Natural killer cell treated with Interleukin-12 subunit alpha and Interleukin-12 subunit beta and Interleukin-15 and Interleukin-18, amount 100 ng/mL, for 72 hours (primary cell): ENCODE measurements at places on chromosomes 13 and 19.

DNA sequence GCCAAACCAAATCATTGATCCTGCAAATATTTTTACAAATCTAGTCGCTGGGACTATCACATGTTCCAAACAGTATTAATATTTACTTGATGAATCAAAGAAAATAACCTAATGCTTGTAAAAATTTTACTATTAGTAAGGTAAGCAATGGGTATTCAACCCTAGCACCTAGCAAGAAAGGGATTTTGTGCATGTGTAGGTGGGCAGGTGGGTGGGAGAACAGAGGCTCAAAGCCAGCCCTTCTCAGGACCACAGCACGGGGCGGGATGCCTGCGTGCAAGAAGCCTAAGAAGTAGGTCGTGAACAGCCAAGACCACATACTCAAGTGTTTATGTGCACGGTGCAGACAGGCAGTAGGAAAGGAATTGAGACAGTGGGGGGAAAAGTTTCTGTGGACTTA is 26.6 kb downstream of the DOCK9 start:
- DNase-seq = no peak

DNA sequence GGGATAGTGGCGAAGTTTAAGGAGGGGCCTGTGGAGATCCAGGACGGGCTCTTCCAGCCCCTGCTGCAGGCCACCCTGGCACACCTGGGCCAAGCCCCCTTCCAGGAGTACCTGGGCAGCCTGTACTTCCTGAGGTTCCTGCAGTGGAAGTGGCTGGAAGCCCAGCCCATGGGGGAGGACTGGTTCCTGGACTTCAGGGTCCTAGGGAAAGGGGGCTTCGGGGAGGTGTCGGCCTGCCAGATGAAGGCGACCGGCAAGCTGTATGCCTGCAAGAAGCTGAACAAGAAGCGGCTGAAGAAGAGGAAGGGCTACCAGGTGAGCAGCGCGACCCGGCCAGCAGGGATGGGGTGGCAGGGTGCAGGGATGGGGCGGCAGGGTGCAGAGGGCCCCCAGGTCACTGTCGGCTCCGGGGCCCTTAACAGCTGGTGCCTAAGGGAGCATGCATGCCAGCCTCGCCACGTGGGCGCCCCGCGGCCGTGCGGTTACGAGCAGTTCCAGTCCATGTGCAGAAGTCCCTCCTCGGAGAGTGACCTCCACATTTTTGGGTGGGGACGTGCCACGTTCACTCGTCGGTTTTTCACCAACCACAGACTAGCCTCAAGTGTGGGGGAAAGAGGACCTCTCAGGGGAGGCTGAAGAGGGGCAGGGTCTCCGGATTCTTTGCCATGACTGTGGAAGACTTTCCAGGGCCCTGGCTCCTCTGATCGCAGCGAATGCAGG is 912 bp downstream of the GRK1 start:
- DNase-seq = no peak

- DNase-seq = no peak
These were observed 1.1 kb upstream of the GJA3 start for GRCh38 chr13:20161951-20162300.

GRCh38 chr13:65553096-65553727 is 1676.9 kb downstream of the PCDH9 start:
- DNase-seq = no peak

DNA sequence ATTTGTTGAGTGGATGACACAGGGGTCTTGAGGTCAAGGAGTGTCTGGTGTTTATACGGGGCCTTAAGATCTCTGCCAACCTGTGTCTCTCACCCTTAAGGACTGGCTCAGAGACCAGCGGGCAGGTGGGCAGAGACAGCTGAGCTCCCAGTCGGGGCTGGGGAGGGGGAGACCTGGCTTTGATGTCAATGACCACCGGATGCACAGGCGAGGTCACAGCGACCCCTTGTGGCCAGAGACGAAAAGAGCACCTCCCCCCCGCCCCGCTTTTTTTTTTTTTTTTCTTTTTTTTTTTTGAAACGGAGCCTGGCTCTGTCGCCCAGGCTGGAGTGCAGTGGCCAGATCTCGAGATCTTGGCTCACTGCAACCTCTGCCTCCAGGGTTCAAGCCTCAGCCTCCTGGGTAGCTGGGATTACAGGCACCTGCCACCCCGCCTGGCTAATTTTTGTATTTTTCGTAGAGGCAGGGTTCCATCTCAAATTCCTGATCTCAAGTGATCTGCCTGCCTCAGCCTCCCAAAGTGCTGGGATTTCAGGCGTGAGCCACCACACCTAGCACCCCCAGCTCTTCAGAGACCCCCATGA is 12.1 kb upstream of the KLK14 start:
- peak; percentile 31 for DNase-seq

DNA sequence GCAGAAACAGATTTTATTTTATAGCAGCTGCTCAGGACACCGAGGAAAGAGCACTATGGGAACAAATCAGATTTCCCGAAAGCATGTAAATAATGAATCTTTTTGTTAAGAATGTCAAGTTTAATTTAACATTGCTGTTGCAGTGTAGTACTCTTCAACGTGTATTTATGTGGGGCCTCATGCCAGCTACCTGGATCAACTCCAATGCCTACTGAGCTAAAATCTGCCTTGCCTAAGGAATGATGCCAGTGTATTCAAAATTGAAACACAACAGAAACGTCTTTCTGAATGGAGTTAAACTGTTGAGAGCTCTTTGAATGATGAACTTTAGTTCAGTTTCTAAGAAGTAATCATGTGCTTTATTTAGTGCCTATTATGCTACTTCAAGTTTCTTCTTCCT is 1379.8 kb upstream of the ATXN8OS start:
- no peak for DNase-seq

- no peak for DNase-seq
These were observed 99.2 kb downstream of the SLC7A1 start for GRCh38 chr13:29496241-29496712.

GRCh38 chr13:100184095-100184494 is 95.2 kb downstream of the PCCA start:
- no peak for DNase-seq

DNA sequence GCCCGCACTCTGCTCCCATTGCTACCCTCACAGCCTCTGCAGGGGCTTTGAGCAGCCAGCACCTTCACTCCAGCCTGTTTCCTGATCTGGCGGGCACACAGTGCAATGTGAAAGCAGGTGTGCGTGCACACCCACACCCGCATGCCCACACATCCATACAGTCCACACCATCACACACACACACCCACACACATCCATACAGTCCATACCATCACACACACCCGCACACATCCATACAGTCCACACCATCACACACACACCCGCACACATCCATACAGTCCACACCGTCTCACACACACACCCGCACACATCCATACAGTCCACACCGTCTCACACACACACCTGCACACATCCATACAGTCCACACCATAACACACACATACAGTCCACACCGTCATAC is 28.0 kb downstream of the PIAS4 start:
- no peak for DNase-seq

DNA sequence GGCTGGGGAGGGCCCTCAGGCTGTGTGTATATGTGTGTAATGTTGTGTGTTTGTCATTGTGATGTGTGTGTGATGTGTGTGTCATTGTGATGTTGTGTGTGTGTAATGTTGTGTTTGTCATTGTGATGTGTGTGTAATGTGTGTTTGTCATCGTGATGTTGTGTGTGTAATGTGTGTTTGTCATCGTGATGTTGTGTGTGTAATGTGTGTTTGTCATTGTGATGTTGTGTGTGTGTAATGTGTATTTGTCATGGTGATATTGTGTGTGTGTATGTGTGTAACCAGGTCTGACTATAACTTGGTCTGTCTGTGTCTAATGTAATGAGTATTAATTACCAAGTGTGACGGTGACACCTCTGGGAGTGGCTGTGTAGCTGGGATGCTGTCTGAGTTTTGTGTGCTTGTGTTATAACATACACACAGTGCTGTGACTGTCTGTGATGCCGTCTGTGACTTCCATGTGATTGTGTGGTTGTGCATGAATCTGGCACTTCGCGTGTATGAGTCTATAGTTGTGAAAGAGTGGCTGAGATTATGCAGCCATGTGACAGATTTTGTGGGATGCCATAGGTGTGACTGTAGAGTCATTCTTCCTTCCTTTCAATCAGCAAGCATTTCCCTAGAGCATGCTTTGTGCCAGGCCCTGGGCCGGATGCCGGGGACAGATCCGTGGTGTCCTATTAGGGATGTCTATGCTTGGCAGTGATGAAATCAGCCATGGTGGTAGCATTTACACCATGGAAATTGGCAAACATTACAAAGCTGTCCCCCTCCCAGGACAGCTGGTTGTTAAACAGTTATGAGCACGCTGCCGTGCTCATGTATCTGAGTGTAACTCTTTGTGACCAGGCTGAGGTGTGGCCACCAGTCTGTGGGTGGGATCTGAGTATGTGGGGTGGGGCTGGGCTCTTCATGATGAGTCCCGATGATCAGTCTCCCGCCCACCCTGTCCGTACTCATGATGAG is 6.4 kb downstream of the TNFSF14 start:
- DNase-seq = peak; percentile 84

- no peak for DNase-seq
These were observed 280.8 kb downstream of the DCT start for GRCh38 chr13:94198681-94199080.

- no peak for DNase-seq
These were observed 22.3 kb upstream of the DOCK9 start for GRCh38 chr13:99000137-99000536.

- peak; percentile 72 for DNase-seq
These were observed 15.8 kb downstream of the NDUFB7 start for GRCh38 chr19:14555918-14556661.

DNA sequence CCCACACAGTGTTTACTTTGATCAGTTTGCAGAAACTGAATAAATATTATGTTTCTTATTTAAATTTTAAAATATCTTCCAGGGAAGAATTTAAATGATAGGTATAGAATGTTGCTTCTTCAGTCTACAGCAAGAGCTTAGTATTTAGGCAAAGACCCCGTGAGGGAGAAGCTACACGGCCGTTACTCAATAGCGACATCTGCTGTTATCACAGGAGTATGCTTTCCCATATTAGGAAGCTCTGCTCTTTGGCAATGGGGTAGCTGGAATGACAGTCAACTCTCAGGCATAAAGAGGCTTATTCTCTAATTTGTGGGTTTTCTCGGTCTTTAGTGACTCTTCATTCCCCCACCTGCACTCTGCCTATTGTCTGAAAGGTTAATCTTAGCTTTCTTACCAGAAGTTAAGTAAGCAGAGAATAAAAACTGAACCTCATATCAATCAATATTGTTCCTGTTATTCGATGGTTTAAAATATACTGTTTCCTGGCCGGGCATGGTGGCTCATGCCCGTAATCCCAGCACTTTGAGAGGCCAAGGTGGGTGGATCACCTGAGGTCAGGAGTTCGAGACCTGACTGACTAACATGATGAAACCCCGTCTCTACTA is 13.2 kb upstream of the LHFPL6 start:
- no peak for DNase-seq

GRCh38 chr19:48445256-48445605 is 552 bp upstream of the GRWD1 start:
- no peak for DNase-seq

DNA sequence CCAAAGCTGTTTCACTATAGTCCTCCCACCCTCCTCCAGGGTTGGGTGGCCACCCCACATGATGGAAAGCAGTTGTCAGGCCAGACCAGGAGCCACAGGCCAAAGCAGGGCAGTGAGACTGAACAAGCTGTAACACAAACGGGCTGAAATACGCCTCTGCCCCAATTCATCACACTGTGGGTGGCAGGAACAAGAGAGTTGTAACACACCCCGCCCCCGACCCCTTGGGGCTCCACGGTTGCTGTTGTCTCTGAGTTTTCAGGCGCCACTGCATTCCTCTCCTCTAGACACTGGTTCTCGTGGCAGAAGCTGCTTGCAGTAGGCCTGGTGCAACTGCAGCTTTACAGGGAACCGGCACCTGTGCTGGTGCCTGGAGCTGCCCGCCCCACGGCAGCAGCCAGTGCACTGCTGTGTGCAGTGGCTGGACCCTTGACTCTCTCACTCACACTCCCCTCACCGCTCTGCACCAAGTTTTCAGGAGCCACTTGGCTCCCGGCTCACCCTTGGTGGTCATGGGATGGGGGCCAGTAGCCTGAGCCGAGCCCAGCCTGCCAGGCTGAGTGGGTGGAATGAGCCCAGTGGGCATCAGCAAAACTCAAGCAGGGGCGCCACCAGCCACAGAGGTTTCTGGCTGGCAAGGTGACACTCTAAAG is 1314.5 kb upstream of the MIR17HG start:
- no peak for DNase-seq

GRCh38 chr13:111325146-111325890 is 4.9 kb downstream of the TEX29 start:
- peak; percentile 38 for DNase-seq

DNA sequence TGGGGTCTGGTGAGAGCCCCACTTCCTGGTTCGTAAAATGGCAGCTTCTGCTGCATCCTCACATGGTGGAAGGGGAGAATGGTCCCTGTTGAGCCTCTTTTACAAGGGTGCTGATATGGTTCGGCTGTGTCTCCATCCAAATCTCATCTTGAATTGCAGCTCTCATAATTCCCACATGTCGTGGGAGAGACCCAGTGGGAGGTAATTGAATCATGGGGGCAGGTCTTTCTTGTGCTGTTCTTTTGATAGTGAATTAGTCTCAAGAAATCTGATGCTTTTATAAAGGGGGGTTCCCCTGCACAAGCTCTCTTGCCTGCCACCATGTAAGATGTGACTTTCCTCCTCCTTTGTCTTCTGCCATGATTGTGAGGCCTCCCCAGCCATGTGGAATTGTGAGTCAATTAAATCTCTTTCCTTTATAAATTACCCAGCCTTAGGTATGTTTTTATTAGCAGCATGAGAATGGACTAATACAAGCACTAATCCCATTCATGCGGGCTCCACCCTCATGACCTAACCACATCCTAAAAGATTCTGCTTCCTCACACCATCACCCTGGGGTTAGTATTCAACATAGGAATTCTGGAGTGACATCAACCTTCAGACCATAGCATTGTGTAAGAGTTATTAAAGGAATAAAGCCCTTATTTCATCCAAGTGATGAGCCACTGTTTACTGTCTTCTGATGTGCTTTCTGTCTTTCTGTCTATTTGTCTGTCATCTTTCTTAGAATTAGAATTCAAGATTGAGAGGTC is 159.0 kb upstream of the IRS2 start:
- DNase-seq = no peak

DNA sequence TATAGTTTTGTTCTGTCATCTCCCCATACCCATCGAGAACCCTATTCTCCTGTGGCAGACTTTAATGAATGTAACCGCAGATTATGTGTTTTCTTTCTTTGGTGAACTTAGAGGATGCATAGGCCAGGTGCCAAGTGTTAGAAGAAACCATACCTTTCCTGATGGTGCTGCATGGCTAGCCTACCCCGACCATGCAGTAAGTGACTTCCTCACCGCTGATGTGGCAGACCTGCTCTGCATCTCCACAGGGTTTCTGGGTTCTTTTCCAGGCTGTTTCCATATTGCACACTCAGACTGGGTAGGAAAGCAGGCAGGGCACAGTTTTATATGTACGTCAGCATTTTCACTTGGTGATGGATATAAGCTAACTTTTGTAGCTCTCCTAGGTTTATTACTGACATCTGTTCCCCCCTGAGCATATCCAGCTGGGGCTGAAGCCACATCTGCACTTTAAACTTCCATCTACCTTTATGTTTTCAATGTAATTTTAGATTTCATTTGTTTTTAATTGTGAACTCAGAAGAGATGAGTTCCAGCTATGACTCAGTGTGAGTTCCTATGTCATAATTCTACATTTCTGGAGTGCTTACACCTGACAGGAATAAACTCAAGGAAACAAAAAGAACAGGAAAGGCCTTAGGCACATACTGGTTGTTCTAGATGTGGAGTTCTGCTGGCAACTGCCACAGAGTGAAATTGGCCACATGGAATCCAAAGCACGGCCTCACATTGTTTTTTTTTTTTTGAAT is 42.3 kb downstream of the LRCH1 start:
- no peak for DNase-seq
